Progenitor cell of endocrine pancreas (in vitro differentiated cells): ENCODE measurements at places on chromosomes 1 and 21. TPM values are rescaled to one million over a fixed set of nuclear protein-coding genes. Genes with fewer than 3 reads are reported as not detected.

- peak; percentile 17 for DNase-seq
These were observed 646 bp downstream of the MAPKAPK2 start for GRCh38 chr1:206685334-206685768.

DNA sequence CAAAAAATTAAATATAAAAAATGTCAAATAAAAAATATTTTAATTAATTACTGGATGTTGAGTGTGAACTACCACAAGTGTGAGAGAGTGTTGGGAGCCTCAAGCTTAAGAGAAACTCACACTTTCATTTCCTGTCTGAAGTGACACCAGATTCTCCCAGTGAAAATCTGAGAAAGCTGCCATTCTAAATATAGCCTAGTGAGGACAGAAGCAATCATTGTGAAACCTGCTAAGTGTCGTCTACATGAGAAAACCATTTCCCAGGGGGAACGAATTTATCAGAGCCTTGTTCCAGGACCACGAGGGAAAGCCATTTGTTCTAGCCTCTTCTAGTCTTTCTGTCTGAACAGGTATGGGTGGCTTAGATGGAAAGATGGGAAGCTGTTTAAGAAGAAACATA is 329.3 kb upstream of the PRMT6 start:
- no peak for DNase-seq

- DNase-seq: no peak
These were observed 29.6 kb downstream of the B3GALT2 start for GRCh38 chr1:193156822-193157142.

GRCh38 chr1:173424782-173425407 is 52.2 kb upstream of the PRDX6 start:
- DNase-seq: no peak

GRCh38 chr1:193104502-193104906 is 710 bp downstream of the GLRX2 start:
- DNase-seq: no peak

S100A3 gene
- 0.46 and 1.5 TPM in 2 replicates for total RNA-seq

FAM72C gene
- total RNA-seq: 0.62 and 2.0 TPM in 2 replicates

SYDE2 gene
- 24.2 and 24.6 TPM in 2 replicates for total RNA-seq

BARHL2 gene
- not detected in 2 replicates for total RNA-seq
